Foreskin keratinocyte (primary cell): ENCODE measurements at places on chromosomes 4 and X. TPM values are rescaled to one million over a fixed set of nuclear protein-coding genes. Genes with fewer than 3 reads are reported as not detected.

- DNase-seq = no peak
Measured at GRCh38 chrX:819684-820083, 189.1 kb downstream of the SHOX start.

DNA sequence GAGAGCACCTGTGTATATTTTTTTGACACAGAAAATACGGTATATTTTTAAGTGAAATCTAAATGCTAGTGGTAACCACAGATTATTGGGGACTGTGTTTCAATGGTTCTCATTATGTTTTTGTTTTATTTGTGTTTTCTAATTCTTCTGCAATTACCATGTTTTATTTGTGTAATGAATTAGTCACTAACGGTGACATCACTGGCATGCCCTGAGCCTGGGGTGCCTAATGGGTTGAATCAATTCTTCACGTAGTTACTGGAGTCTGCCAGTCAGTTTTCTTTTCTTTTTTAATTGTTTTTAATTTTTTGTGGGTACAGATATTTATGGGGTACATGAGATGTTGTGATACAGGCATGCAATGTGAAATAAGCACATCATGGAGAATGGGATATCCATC lies 168.8 kb downstream of the RELL1 start:
- no peak for DNase-seq

- no peak for DNase-seq
Measured at GRCh38 chr4:52098618-52099017, 47.5 kb downstream of the SPATA18 start.

GRCh38 chrX:119118780-119119395 lies 8.7 kb downstream of the KIAA1210 start:
- peak; percentile 0 for DNase-seq

- DNase-seq = no peak
Measured at GRCh38 chr4:81220271-81220670, 5.2 kb upstream of the PRKG2 start.

SMR3B gene
- not detected in 2 replicates for polyA plus RNA-seq

GRCh38 chrX:151393514-151393913 lies 3.5 kb upstream of the VMA21 start:
- DNase-seq = no peak

HDX gene
- 1.0 and 1.1 TPM in 2 replicates for polyA plus RNA-seq

- DNase-seq = no peak
Measured at GRCh38 chrX:136191171-136191570, 43.8 kb downstream of the FHL1 start.

TGIF2LX gene
- polyA plus RNA-seq = not detected in 2 replicates

DNA sequence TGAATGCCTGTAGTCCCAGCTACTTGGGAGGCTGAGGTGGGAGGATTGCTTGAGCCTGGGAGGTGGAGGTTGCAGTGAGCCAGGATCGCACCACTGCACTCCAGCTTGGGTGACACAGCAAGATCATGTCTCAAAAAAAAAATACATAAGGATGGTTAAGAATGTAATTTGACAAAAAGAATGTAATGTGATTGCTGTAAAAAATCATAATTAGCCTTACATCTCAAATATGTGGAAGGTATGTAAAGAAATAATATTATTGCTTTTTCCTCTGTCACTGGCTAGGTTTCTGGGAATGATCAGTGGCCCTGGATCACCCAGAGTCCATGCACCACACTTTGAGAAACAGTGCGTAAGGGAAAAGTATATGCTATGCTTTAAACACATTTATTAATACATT lies 106.1 kb upstream of the C1GALT1C1 start:
- DNase-seq = no peak

- no peak for DNase-seq
Measured at GRCh38 chr4:3640587-3640962, 108.4 kb upstream of the LRPAP1 start.

DNA sequence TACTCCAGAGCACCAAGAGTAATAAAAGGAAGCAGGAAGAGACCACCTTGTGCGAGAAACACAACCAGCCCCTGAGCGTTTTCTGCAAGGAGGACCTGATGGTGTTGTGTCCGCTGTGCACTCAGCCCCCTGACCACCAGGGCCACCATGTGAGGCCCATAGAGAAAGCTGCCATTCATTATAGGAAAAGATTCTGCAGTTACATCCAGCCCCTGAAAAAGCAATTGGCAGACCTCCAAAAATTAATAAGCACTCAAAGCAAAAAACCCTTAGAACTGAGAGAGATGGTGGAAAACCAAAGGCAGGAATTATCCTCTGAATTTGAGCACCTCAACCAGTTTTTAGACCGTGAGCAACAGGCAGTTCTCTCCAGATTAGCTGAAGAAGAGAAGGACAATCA lies 5.7 kb downstream of the TRIM75 start:
- no peak for DNase-seq

DNA sequence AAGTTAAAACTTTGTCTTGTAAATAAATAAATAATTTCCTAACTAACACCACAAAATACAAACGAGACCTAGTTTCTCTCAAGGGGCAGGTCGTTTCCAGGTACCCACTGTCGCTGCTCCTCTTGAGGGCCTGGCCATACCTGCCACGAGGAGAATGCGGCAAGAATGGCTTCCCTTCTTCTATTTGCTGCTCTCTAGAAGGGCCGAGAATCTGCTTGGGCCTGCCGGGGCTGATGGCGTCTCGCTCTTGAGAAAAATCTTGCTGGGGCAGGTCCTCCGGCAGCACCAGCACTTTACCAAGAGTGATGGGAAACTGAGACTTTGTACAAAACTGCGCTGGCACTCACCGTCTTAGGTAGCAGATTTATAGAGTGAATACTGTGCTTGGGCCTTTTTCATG lies 31.5 kb downstream of the CYLC1 start:
- no peak for DNase-seq

GRCh38 chr4:4990857-4991540 lies 28.3 kb downstream of the CYTL1 start:
- no peak for DNase-seq

- DNase-seq = no peak
Measured at GRCh38 chrX:8604131-8604530, 127.8 kb downstream of the ANOS1 start.

DNA sequence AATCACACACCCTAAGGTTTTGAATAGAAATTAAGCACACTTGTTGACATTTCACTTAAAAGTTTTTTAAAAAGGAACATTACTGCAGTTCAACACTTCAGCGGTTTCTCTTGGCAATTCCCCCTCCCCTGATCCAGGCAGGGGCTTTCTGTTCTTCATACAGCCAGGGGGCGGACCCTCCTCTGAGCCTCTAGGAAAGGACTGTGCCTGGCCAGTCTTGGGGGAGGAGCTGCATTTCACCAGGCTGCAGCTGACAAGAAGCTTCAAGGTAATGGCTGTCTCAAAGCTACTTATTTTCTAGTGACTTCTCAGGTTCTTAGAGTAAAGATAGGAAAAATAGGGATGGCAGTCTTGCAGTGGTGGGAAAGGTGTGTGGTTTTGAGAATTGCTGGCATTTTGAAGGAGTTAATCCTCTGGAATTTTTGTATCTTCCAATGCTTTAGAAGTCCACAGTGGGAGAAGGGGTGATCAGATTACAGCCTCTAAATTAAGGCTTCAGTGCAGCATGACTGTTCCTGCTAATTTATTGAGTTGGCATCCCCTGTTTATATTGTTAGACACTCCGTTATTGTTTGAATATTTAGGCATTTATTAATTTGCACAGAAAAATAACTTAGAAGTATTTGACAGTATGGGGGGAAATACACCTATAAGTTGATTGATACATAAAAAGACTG lies 33.5 kb downstream of the PWWP3B start:
- no peak for DNase-seq

USP26 gene
- not detected in 2 replicates for polyA plus RNA-seq

ALB gene
- polyA plus RNA-seq = not detected in 2 replicates

DNA sequence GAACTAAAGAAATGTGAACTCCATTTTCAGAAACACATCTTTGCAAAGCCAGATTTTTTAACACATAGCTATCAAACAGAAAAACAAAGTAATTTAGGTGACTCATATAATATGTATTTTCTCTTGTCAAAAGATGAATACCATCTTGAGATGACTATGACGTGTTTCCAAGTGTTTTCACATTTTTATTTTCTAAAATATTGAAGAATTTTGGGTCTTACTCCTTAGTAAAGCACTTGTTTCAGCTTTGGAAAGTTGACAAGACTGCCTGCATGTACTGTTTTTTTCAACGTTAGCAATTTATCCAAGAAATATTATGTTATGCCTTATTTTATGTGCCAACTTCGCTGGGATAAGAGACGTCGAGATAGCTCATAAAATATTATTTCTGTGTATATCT lies 733.9 kb upstream of the EPHA5 start:
- DNase-seq = peak; percentile 13

DNA sequence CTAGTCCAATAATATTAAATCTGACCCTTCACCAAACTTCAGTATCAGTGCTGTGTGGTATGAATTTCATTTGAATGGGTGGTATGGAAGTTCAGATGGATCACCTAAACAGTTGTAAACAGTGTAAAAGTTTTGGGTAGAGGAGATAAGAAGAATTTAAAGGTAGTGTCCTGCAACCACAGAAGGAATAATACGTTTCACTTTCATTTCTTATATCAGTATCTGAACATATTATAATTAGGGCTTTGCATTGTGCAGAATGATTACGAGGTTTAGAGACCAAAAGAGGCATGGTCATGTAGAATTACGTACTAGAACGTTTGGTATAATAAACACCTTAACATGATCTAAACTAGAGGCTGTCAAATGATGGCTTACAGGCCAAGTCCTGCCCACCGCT lies 116.1 kb downstream of the PDLIM5 start:
- DNase-seq = no peak

DNA sequence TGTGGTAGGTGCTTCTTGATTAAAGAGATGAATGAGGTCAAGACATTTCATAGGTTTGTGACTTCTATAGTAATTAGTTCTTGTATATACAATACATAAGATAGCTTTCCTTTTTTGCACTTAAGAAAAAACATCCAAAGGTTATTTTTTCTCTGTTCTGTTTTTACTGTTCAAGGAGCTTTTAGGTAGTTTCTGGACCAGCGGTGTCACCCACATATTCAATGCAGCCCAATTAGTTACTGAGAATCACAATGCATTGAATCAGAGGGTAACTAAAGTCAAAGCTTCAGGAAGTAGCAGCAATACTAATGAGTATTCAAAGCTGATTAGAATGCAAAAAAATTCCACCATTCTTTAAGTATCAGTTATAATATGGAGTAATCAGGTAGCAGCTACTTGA lies 211.6 kb downstream of the SH2D1A start:
- DNase-seq = no peak

ATP2B3 gene
- polyA plus RNA-seq = not detected in 2 replicates

RNF150 gene
- polyA plus RNA-seq = not detected in 2 replicates

DNA sequence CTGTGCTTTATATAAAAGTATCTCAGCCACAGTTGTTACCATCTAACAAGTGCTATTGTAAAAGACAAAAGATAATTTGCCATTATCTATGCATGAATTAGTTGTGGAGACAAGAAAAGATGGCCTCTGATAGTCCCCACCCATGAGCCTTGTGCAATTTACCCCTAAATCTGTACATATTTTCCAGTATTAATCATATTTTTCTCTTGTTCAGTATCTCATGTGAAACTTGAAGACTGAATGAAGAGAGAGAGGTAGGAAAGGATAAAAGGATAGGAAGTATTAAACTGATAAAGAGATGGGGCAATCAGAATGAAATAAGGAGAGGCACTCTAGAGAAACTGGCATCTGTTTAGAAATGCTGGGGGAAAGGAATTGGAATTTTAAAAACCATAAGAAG lies 3.7 kb downstream of the MYOZ2 start:
- no peak for DNase-seq

DNA sequence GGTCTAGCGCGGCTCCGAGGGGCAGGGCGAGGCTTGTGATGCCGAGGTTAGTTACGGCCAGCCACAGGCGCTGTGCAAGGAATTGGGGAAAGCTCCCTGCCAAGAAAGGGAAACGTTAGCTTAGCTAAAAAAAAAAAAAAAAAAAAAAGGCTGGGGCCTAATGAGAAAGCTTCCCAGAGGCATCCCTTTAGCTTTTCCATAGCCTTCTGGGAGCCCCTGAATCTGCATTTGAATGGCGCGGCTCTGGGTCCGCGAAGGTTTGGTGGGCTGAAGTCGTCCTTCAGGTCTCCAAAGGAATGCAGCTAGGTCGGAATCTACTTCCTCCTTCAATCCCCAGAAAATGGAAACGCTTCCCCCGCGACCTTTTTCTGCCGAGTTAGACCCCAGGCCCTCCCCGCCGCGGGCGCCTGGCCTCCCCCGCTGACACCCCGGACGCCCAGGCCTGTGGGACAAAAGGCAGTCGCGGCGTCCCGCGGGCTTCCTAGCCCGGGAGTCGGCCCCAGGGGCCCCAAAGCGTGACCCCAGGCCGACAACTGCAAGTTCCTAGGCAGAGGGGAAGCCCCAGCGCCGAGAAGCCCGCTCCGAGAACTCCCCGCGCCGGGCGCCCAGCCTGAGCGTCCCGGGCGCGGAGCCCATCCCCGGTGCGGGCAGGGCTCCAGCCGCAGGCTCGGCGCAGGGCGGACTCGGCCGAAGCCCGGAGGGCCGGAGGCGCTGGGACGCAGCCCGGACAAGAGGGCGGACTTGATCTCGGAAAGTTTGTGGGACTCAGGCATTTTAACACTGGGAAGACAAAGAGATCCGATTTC lies 605 bp upstream of the FAT1 start:
- DNase-seq = no peak

DNA sequence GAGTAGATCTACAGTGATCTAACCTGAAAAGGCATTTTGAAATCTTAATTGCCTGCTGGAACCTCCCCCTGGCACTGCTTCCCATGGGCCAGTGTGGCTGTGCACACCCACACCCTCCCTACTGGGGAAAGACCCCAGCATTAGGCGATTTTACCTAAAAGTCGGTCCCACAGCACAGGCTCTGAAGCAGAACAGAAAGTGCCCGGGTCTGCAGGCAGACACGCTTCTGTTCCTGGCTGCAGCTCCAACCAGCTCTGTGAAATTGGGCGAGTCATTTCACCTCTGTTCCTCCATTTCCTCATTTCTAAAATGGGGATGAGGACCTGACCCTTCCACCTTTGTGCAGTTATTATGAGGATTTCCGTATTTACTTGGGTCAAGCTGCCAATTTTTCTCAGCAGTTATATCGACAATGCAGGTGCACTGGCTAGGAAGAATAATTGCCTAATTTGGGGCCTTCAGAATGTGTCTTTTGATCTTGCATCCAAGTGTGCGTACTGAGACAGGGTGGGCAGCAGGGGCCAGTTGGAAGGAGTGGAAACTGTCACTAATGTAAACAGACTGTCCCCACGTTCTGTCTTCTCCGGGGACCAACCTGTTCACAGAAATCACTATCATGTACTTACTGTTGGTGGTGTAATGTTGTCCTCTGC lies 7.1 kb downstream of the KLF3 start:
- no peak for DNase-seq

DNA sequence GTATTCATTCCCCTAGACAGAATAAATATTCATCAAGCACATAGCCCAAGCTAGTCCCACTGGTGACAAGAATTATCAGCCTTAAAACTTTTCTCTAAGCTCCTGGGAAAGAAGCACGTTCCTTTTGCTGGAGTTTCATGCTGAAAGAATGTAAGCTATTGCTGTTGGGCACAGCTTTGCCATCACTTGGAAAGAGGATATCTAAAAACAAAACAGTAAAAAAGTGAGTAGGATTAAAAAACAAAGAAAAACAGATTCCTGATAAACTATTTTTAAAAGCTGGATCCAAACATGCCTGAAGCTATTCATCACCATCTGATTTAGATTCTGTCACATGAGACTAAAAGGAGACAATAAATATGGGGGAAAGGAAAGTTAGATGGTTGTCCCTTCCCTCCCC lies 176.8 kb downstream of the SCFD2 start:
- DNase-seq = peak; percentile 53
